ENCODE measurements at places on chromosomes 5 and 9. TPM values are rescaled to one million over a fixed set of nuclear protein-coding genes. Genes with fewer than 3 reads are reported as not detected.

Gene ISCA1
- total RNA-seq: 22.8 TPM

Gene EMB
- total RNA-seq: 46.5 TPM

Gene BSPRY
- total RNA-seq: not detected

Gene RGS3
- 42.6 TPM for total RNA-seq

Gene NMUR2
- not detected for total RNA-seq

Gene AK6
- 27.9 TPM for total RNA-seq

Gene TAS2R1
- total RNA-seq: not detected

Gene CCDC69
- total RNA-seq: 1.3 TPM

Gene ARL14EPL
- total RNA-seq: not detected

Gene AGXT2
- not detected for total RNA-seq

Gene ISL1
- not detected for total RNA-seq

Gene HSPA9
- total RNA-seq: 269 TPM

Gene PDE6A
- under 0.01 TPM for total RNA-seq

Gene PCDHGC4
- total RNA-seq: 0.31 TPM

Gene STPG3
- not detected for total RNA-seq

Gene CACFD1
- total RNA-seq: 5.3 TPM

Gene CSF1R
- under 0.01 TPM for total RNA-seq

Gene MRPS2
- total RNA-seq: 56.1 TPM

Gene KIF4B
- total RNA-seq: not detected

Gene PAEP
- total RNA-seq: not detected

Gene FEM1C
- 5.8 TPM for total RNA-seq

Gene SH2D3C
- 0.23 TPM for total RNA-seq

Gene DIPK1B
- 0.08 TPM for total RNA-seq

Gene CXXC5
- total RNA-seq: 4.9 TPM

Gene CENPH
- total RNA-seq: 25.0 TPM

Gene PCDHB16
- not detected for total RNA-seq

Gene SGTB
- 14.4 TPM for total RNA-seq

Gene TMEM174
- not detected for total RNA-seq

Gene GALNT12
- 0.87 TPM for total RNA-seq

Gene CCL21
- total RNA-seq: not detected

Gene GLRA1
- not detected for total RNA-seq

Gene MARVELD2
- 17.2 TPM for total RNA-seq

Gene ZBED3
- 0.49 TPM for total RNA-seq

Gene BNC2
- 2.5 TPM for total RNA-seq

Gene ANP32B
- 26.6 TPM for total RNA-seq

Gene GPR21
- 0.47 TPM for total RNA-seq

Gene TGFBR1
- 28.3 TPM for total RNA-seq

Gene C9orf153
- total RNA-seq: not detected

Gene PTGER4
- 14.1 TPM for total RNA-seq

Gene WDR38
- not detected for total RNA-seq

Gene DMGDH
- not detected for total RNA-seq

Gene ICE1
- total RNA-seq: 15.4 TPM

Gene ATG10
- total RNA-seq: 9.6 TPM

Gene HSPB3
- total RNA-seq: not detected

Gene PTGDS
- total RNA-seq: not detected

Gene SPATA31A3
- not detected for total RNA-seq

Gene PCDHGB2
- 0.08 TPM for total RNA-seq

Gene TMEM215
- not detected for total RNA-seq

Gene OR2V2
- total RNA-seq: not detected

Gene FBXO4
- 12.7 TPM for total RNA-seq

Gene CYLC2
- total RNA-seq: not detected

Gene NR5A1
- not detected for total RNA-seq

Gene TEX48
- total RNA-seq: not detected

Gene GLDC
- 0.94 TPM for total RNA-seq

Gene TSLP
- 0.78 TPM for total RNA-seq
